ENCODE measurements at places on chromosomes 7 and 10. TPM values are rescaled to one million over a fixed set of nuclear protein-coding genes. Genes with fewer than 3 reads are reported as not detected.

The UCN3 gene
- not detected for polyA plus RNA-seq

The MSMB gene
- polyA plus RNA-seq: not detected

The FOXI2 gene
- not detected for polyA plus RNA-seq

The GATA3 gene
- 24.0 TPM for polyA plus RNA-seq

The CHCHD3 gene
- polyA plus RNA-seq: 49.7 TPM

The ARHGAP22 gene
- not detected for polyA plus RNA-seq

The MMD2 gene
- not detected for polyA plus RNA-seq

The ALDH18A1 gene
- polyA plus RNA-seq: 62.4 TPM

The ANKRD16 gene
- polyA plus RNA-seq: 6.2 TPM

The ARPC1A gene
- 101 TPM for polyA plus RNA-seq

The TDRD1 gene
- 0.41 TPM for polyA plus RNA-seq
